ENCODE measurements at places on chromosomes 11 and 22.

DNA sequence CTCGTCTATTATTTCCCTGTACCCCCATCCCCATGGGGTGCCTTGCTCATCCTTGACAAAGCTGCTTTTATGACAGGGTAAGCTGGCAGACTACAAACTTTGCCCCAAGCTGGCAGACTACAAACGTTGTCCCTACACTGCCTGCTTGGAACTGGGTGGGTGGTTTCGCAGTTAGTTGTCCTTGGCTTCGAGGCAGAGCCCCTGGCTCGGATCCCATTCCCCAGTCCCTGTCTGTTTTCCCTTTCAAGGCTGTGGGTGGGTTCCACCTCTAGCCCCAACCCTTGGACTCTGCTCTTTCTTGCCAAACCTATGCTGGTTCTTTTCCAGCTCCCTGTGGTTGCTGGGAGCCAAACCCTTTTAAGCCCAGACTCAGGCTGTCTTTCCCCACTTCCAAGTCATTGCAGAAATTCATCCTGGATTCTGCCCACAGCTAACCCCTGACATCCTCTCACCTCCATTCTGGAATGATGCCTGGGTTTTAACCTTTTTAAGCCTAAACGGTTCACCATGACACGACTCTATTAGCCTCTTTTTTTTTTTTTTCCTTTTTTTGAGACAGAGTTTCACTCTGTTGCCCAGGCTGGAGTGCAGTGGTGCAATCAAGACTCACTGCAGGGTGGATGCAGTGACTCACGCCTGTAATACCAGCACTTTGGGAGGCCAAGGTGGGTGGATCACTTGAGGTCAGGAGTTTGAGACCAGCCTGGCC is 9.2 kb upstream of the RBM14 start:
- no peak for DNase-seq

DNA sequence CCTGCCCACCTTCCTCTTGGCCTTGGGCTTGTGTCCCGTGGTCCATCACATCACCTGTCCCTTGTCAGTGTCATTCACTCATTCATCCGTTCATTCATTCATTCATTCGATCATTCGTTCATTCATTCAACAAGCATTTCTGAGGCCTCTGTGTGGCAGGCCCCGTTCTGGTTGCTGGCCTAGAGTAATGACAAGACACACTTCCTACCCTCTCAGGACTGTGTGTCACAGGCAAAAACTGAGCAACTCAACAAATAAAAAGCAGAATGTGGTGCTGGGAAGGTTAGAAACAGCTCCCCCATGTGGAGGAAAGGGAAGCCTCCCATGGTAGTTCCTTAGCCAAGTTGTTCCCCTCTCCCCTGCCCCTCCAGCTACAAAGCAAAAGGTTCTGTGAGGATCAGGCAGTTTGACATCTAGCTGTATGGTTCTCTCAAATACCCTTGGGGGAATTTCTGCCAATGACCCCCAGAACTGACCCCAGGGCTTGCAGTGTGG is 1.6 kb upstream of the OMP start:
- no peak for DNase-seq

- DNase-seq = no peak
These were observed 37.0 kb downstream of the PDE2A start for GRCh38 chr11:72637198-72637597.

- no peak for DNase-seq
These were observed 42.1 kb downstream of the PPARA start for GRCh38 chr22:46192210-46192993.

DNA sequence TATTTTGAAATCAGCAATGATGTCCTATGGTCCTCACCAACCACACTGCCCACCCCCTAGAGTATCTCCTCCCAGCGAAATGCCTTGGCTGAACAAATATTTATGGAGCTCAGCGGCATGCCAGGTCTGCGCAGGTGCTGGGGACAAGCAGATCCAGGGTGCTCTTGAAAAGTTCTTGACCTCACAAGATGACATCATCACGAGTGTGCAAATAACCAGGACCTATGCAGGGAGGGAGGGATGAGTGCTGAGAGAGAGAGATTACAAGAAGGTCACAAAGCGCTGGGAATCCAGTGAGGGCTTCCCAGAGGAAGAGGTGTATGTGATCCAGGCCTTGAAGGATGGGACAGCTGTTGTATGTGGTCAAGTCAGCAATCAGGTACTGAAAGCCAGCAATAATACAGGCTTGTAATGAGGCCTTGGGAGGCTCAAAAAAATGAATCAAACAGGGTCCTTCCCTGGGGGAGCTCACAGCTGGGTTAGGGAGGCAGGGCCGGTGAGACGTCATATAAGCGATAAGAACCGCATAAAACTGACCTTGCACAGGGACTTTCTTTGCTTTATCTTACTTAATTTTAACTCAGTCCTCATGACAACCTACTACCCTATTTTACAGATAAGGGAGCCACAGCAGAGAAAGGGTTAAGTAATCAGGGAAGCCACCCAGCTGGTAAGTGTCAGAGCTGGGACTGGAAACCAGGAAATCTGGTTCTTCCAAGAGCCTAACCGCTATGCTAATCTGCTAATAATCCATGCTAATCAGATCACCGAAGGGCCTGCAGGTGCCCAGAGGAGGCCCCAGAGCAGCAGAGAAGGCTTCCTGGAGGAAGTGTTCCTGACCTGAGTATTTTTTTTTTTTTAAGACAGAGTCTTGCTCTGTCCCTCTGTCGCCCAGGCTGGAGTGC is 8.2 kb downstream of the ARRB1 start:
- peak; percentile 100 for DNase-seq

GRCh38 chr22:42317008-42317407 is 46.6 kb upstream of the TCF20 start:
- DNase-seq = no peak

GRCh38 chr11:86636275-86636674 is 36.1 kb downstream of the ME3 start:
- no peak for DNase-seq

DNA sequence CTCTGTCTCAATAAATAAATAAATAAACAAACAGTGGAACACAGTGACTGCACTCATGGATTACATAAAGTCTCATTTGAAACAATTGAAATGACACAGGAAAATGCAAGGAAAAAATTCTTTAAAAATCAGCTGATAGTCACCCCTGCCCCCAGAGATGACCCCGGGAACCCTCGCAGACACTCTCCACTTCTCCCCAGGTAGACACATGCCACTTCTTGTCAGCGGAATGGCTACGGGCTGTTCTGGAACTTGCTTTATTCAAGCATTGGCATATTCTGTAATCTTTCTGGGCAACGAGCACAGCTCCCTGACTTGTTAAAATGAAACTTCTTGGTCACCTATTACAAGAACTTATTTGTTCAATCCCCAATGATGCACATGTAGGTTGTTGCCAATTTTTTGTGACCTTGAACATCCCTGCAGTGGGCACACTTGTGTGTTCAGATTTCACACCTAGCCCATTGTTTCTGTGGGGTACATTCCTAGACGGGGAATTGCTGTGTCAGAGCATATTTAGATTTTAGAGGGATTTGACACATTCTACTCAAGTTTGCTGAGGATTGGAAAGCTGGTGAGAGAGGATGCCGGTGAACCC is 32.8 kb downstream of the MYEOV start:
- no peak for DNase-seq

DNA sequence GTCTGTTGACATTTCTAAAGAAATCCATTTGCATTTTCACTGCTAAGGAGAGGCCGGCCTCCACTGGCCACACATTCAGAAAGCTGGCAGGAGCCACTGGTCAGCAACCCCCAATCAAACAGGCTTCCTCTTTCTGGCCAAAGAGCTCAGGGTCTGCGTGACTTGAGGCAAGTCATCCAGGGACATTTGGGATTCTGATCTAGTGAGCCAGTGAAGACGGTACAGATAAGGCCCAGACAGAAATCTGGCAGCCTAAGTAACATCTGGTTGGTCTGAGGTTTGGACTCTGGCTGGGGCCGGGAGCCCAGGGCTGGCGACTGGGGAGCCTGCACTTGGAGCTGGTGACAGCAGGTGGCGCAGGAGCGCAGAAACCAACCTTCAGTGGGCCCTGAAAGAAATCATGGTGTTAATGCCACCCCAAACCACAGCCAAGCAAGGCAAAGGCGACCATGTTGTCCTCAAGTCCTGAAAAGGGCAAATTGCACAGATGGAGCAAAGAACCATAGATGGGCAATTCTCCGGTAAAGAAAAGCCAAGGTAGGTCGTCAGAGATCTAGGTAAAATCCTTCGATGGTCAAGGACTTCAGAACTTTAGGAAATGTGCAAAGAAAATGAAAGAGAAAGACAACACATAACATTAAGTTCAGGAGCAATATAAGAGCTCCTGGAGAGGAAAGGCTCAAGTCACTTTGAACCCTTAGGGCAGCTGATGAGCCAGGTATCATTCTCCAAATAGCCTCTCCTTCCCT is 99.4 kb upstream of the BLID start:
- DNase-seq = no peak

DNA sequence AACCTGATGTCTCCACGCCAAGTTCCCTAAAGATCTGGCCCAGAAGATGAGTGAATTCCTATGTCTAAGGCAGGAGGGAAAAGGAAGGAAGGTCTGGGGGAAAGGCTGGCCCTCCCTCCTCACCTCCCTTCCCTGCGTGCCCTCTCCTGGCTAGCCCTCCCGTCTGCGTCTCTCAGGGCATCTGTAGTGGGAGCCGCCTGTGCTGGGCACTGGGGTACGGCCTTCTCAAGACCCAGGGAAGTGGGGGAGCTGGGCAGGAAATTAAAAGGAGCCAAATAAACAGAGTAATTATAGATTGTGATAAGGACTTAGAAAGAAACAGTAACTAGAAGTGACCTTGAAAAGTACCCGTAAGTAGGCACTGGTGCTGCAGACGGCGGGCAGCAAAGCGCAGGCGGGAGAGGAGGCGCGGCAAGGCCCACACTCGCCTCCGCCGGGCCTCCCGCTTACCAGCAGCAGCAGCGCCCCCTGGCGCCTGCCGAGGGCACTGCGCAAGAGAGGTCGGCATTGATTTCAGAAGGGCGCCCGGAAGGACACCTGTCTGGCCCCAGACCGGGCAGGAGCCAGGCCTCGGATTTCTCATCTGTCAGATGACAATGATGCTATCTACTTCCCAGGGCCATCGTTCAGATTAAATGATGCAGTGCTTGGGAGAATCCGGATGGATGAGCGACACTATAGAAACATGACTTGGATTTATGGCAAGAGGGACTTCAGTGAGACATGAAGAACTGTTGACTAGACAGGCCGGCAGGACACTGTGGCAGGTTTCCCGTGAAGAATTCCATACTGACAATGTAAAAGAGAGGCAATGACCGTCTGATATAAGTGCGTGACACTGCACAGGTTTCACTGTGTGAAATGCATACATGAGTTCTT is 7.3 kb downstream of the KCNJ1 start:
- DNase-seq = peak; percentile 8

DNA sequence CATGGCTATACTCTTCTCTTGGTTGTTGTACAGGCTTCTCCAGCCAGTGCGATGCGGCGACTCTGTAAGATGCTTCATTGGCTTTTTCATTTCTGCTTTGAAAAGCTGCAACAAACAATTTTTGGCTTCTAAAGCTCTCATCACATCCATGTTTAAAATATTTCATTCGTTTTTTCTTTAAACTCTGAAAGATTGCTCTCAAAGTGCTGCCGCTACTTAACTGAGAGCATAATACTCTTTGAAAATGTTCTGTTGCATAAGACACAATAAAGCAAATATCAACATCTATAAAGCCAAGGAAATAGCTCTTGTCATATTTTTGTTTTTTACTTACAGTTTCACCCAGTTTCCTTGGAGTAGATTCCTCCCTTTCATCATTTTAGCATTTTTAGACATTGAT is 468.3 kb downstream of the TBC1D22A start:
- no peak for DNase-seq

DNA sequence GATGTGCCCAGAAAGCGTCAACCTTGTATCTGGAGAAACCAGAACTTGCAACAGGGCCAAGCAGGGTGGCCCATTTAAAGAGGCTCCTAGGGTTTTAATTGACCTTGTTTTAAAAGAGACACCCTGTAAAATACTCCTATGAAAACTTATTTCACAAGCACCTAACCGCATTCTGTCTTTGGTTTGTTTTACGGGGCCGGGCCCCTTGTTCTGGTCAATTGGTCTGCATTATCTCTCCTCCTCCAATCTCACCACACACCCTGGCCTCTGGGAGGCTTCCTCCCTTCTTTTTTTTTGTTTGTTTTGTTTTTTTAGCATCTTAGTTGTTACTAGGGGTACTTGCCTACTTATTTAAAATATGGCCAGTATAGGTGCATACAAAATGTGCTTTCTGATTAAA is 4.7 kb downstream of the EHF start:
- DNase-seq = no peak

- DNase-seq = no peak
These were observed 282.8 kb downstream of the MN1 start for GRCh38 chr22:27518531-27519340.

DNA sequence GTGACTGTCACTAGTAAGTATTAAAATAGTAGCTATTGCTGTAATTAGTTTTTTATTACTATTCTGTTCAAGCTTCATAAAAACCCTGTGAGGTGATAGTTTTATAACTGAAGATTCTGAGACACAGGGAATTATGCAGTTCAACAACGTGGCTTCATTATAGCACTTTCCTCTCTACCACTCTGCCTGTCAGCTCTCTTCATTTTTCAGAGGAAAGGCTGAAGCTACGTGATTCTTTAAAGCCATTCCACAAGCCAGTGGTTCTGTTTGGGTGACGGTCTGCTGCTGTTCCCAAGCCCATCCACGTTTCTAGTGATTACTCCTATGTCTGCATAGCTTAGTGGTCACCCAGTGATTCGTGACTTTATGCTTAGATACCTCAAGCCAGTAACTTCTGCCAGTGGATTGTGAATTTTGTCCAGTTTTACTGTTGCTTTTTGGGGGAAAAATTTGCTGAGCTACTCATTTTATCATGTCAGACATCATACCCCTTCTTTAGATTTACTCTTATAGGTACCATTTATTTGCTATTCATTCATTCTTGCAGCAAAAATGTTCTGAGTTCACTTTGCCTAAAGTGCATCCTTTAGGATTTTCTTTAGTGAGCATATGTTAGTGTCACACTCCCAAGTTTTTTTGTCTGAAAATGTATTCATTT is 59.8 kb downstream of the UVRAG start:
- no peak for DNase-seq

DNA sequence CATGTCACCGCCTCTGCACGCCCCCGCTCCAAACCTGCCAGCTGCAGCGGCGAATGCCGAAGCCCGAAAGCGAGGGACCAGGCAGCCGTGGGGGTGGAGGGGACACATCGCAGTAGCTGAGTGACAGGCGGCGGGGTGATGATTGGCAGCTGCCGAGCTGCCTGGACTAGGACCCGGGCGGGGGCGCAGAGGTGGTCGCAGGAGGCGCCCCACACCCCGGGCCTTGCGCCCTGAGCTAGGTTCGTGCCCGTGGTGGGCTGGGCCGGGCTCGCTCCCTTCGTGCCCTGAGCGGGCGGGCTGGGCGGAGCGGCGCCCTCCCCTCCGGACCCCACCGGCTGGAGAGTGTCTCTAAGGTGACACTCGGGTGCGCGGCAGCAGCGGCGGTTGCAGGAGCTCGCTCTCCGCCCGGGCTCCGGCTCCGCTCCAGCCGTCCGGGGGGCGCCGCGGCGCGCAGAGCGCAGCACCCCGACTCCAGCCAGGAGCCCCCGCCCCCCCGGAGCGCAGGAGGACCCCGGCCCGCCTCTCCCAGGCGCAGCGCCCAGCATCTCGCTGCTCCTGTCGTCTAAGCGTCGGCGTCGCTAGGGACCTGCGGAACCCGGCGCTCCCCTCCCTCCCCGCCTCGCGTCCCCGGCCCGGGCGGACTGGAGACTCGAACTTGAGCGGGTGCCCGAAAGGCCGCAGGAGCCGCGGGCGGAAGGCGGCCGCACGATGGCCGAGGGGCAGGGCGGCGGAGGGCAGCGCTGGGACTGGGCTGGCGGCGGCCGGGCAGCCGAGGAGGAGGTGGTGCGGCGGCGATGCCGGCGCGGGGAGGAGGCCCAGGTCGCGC is 14.5 kb upstream of the DGKZ start:
- DNase-seq = no peak
